HL-60 (cell line): ENCODE measurements at places on chromosomes 1 and 21.
A peak's percentile ranks its signal among the peaks of the same experiment; 100 is the strongest.

- DNase-seq = peak; percentile 34
These were observed at the start of gene NEGR1 for GRCh38 chr1:72282271-72283021. Gene NEGR1 (minus strand): TSS chr1:72282539.

DNA sequence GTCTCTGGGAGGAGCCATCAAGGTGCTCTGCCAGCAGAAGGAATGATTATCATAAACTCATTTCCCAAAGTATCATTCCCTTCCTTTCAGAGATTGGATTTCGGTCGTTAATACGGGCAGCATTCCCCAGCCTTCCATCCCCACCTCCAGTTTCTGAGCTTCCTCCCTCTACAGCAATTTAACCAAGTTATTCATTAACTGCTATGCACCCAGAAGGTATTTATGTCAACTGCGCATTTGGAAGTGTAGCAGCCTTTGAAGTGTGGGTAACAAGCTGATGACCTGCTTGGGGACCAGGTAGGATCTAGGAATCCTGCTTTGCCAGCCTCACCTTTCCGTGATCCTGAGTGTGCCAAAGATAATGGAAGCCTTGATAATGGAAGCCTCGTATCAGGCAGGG lies 172.4 kb upstream of the IGSF21 start:
- DNase-seq = no peak

DNA sequence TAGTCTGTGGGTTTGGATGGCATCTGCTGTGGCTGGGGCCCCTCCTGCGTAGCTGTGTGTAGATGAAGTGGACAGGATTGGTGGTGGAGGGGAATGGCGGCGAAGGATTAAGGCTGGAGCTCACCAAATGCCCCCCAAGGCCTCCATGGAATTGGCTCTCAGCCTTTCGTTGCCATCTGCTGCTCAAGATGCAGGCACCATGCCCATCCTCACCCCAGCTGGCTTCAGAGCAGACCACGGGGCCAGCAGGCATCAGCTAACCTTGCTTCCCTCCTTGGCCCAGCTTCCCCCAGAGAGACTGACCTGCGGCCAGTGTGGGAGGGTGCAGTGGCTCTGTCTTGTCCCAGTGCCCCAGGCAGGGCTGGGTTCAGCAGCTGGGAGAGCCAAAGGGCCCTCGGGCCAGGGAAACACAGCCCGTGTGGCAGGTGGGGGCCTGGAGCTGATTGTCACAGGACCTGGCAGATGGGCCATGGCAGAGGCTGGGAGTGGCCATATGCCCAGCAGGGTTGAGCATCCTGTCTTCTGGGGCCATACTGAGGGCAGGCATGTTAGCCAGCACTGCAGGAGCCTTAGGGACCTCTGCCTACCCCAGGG lies 66.8 kb upstream of the ACTL8 start:
- DNase-seq = no peak

DNA sequence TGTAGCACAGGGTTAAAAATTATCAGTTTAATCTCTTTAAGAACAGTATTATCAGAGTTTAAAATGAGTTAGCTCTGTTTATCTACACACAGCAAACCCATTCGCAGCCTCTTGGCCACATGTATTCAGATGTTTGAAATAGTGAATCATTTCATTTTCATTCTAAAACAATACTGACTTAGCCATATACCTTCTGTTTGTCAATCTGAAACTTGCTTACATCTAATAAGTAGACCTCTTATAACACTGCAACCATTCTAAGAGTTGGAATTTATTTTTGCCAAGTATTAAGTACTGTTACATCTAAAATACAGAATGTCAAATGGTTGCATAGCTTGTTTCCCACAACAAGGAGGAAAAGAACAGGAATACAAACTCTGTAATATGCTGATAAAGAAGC lies 25.4 kb downstream of the ANGEL2 start:
- no peak for DNase-seq

DNA sequence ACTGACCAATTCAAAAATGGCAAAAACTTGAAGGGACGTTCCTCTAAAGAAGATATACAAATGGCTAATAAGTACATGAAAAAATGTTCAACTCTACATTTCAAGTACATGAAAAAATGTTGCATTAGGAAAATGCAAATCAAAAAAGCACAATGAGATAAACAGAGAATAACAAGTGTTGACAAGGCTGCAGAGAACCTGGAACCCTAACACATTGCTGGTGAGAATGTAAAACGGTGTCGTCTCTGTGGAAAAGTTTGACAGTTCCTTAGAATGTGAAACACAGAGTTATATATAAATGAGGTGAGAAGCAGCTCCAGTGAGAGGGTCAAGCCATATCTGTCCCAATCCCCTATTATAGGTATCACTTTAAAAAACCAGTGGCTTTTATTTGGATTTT lies 44.6 kb upstream of the RBM34 start:
- DNase-seq = no peak
